Umbilical cord (tissue), 2 donors: ENCODE measurements at places on chromosomes 1 and 21. TPM values are rescaled to one million over a fixed set of nuclear protein-coding genes. Genes with fewer than 3 reads are reported as not detected.

The RIPPLY3 gene
- not detected for total RNA-seq

The OR10J1 gene
- 6.7 TPM for total RNA-seq

The RXRG gene
- not detected for total RNA-seq

The IVNS1ABP gene
- 129 TPM for total RNA-seq

The ATP5PO gene
- 50.8 TPM for total RNA-seq

The FHAD1 gene
- total RNA-seq, result 7.0 TPM

The RCC1 gene
- total RNA-seq, result 16.1 TPM

The ADORA3 gene
- 8.9 TPM for total RNA-seq
